Adrenal gland (tissue), 19 donors: ENCODE measurements at places on chromosomes 3 and 15. TPM values are rescaled to one million over a fixed set of nuclear protein-coding genes. Genes with fewer than 3 reads are reported as not detected.
A peak's percentile ranks its signal among the peaks of the same experiment; 100 is the strongest.

GRCh38 chr3:49346797-49347251 lies 7.0 kb upstream of the USP4 start:
- H3K36me3 ChIP-seq, result no peaks in the 10 kb centered on the region
- no peaks in the 10 kb centered on the region for H3K27me3 ChIP-seq
- H3K27ac ChIP-seq, result no peak overlapping the region
- H3K4me1 ChIP-seq, result peaks cover 12% of the 10 kb centered on the region
- DNase-seq, result no peak

DNA sequence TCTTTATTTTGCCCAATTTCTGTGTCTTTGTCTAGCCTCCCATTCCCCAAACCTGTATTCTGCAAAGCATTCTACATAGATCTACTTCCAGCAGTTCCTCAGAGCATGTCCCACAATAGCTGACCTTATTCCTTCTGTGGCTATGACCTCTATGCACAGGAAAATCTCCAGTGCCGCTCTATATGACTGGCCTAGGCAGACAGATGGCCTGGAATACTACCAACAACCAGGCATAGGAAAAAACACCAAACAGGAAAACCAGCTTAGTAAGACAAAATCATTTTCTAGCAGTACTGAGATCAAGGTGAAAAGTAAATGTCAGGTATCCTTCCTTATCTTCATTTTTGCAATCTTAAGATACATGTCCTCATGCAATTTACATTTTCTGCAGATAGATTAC lies 1115.0 kb downstream of the IGSF11 start:
- H3K36me3 ChIP-seq, result no peaks in the 10 kb centered on the region
- no peak for DNase-seq
- no peak overlapping the region for H3K27ac ChIP-seq

GRCh38 chr3:113329757-113330156 lies 111.5 kb downstream of the CFAP44 start:
- no peaks in the 10 kb centered on the region for H3K4me1 ChIP-seq
- H3K27me3 ChIP-seq, result no peaks in the 10 kb centered on the region
- no peak for DNase-seq
- no peaks in the 10 kb centered on the region for H3K36me3 ChIP-seq
- no peak overlapping the region for H3K27ac ChIP-seq

DNA sequence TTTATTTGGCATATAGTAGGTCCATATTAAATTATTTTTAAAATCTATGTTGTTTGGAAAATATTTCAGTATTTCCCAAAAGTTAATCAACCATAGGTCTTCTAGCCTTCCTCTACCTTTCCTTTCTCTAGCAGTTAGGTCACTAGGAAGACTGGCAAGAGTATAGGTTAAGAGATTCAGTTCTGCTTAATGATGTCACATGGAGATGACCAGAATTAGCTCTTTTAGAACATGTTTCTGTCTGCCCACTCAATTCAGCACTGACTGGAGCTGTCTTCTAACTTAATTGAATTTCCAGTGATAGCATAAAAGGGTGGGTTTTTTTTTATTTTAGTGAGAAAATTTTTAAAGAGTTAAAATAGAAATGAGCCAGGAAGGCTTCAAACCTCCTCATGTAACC lies 23.8 kb upstream of the ZBED2 start:
- no peak for DNase-seq
- H3K27ac ChIP-seq, result no peak overlapping the region
- no peaks in the 10 kb centered on the region for H3K27me3 ChIP-seq

- H3K27me3 ChIP-seq, result peaks cover 3% of the 10 kb centered on the region
- no peaks in the 10 kb centered on the region for H3K36me3 ChIP-seq
These were observed 135.4 kb downstream of the NSMCE3 start for GRCh38 chr15:29134239-29134638.

DNA sequence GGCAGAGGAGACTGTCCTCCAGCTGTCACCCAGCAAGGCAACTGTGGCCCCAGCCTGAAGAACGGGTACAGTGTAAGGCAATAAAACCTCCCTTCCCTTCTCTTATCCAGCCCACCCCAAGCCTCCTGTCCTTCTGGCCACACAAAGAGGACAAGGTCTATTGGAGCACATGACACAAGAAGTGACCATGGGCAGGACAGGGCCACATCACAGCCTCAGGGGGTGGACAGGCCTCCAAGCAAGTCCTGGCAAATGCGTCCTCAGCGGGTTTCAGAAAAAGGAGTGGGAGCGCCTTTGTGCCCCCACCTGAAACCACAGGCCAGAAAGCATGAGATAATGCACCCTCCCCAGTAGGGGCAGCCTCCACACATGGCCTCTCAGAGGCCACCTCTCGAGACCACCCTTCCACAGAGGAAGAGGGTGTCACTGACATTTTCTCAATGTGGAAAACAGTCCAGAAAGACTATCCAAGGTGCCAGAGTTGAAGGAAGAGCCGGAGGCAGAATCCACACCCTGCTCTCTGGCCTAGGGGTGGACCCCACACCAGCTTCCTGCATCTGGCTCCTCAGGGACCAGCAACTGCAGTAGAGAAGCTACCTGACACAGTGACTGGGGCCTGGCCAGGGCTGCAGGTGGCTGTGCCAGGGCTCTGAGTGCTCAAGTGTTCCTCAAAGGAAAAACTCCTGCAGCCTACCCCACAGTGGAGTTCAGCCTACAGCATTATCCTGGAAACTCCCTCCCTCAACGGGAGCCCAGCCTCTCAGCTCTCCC lies 43.9 kb downstream of the CCDC12 start:
- H3K4me1 ChIP-seq, result peaks cover 60% of the 10 kb centered on the region
- no peak overlapping the region for H3K4me3 ChIP-seq
- H3K27me3 ChIP-seq, result no peaks in the 10 kb centered on the region
- DNase-seq, result no peak
- peak overlapping the region; percentile 84 for H3K27ac ChIP-seq
- peaks cover 7% of the 10 kb centered on the region for H3K36me3 ChIP-seq

- no peaks in the 10 kb centered on the region for H3K36me3 ChIP-seq
- no peaks in the 10 kb centered on the region for H3K27me3 ChIP-seq
- no peak overlapping the region for H3K27ac ChIP-seq
- no peak for DNase-seq
- H3K4me3 ChIP-seq, result no peak overlapping the region
- H3K4me1 ChIP-seq, result peaks cover 4% of the 10 kb centered on the region
These were observed 119.3 kb downstream of the CHSY1 start for GRCh38 chr15:101132390-101133180.

DNA sequence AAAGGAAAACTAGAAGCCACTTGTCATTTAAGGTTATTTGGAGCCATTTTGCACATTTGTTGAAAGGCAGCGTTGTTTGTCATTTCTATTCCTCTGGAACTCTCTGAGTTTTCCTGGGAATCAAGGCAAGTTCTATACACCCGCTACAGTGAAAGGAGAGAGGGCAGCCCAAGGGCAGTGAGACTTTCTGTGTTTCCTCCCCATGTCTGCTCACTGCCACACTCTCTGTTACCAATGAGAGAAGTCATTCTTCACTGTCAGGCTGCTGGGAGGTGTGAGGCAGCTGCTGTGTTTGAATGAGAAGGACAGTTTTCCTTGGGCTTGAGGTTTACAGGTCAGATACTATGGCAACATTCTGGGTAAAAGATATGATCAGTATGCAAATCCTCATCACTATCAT lies 36.0 kb downstream of the ATP13A5 start:
- no peak for DNase-seq
- H3K4me3 ChIP-seq, result no peak overlapping the region
- H3K27me3 ChIP-seq, result no peaks in the 10 kb centered on the region
- H3K4me1 ChIP-seq, result no peaks in the 10 kb centered on the region
- no peak overlapping the region for H3K27ac ChIP-seq

GRCh38 chr3:8938021-8938420 lies 25.3 kb downstream of the RAD18 start:
- H3K27ac ChIP-seq, result no peak overlapping the region
- peaks cover 13% of the 10 kb centered on the region for H3K4me1 ChIP-seq
- H3K27me3 ChIP-seq, result no peaks in the 10 kb centered on the region
- DNase-seq, result no peak

GRCh38 chr3:194312743-194313281 lies 38.3 kb downstream of the CPN2 start:
- H3K4me3 ChIP-seq, result no peak overlapping the region
- H3K36me3 ChIP-seq, result no peaks in the 10 kb centered on the region
- H3K27me3 ChIP-seq, result no peaks in the 10 kb centered on the region
- peak overlapping the region; percentile 47 for H3K27ac ChIP-seq

GRCh38 chr15:33742800-33743199 lies 225.5 kb upstream of the CHRM5 start:
- no peaks in the 10 kb centered on the region for H3K4me1 ChIP-seq
- no peaks in the 10 kb centered on the region for H3K36me3 ChIP-seq
- no peak overlapping the region for H3K27ac ChIP-seq
- no peak for DNase-seq

- H3K27ac ChIP-seq, result no peak overlapping the region
- no peak for DNase-seq
- no peak overlapping the region for H3K4me3 ChIP-seq
- H3K4me1 ChIP-seq, result no peaks in the 10 kb centered on the region
- H3K27me3 ChIP-seq, result no peaks in the 10 kb centered on the region
These were observed 302.0 kb downstream of the ZBBX start for GRCh38 chr3:167078070-167078622.

GRCh38 chr15:49863431-49864224 lies 242.8 kb downstream of the DTWD1 start:
- peak overlapping the region; percentile 69 for H3K27ac ChIP-seq
- H3K4me3 ChIP-seq, result no peak overlapping the region
- H3K36me3 ChIP-seq, result no peaks in the 10 kb centered on the region
- H3K27me3 ChIP-seq, result no peaks in the 10 kb centered on the region
- DNase-seq, result no peak

GRCh38 chr3:184742676-184743135 lies 30.8 kb upstream of the MAGEF1 start:
- DNase-seq, result no peak
- no peak overlapping the region for H3K27ac ChIP-seq
- H3K4me1 ChIP-seq, result no peaks in the 10 kb centered on the region
- H3K4me3 ChIP-seq, result no peak overlapping the region
- no peaks in the 10 kb centered on the region for H3K27me3 ChIP-seq

DNA sequence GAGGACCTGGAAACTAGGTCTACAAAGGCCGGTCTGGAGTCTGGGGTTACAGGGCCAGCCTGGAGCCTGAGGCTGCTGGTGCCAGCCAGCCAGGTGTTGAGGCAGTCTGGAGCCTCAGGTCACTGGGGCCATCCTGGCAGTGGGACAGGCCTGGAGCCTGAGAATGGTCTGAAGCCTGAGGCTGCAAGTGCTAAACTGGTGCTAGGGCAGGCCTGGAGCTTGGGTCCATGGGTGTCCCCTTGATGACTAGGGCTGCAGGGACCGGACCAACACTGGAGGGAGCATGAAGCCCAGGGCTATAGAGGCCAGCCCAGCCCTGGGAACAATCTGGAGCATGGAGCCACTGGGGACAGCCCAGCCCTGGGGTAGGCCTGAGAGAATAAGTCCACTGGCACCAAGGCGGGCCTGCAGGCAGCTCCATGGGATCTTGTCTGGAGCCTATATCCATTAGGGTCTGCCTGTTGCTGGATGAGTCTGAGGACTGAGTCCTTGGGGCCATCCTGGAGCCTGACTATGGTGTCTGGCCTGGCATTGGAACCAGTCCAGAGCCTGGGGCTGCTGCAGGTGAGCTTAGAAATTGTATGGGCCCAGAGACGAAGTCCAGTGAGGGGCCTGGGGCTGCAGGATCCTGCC lies 101.9 kb downstream of the GLDN start:
- DNase-seq, result no peak
- H3K27ac ChIP-seq, result no peak overlapping the region
- H3K27me3 ChIP-seq, result no peaks in the 10 kb centered on the region
- no peak overlapping the region for H3K4me3 ChIP-seq
- H3K36me3 ChIP-seq, result peaks cover 13% of the 10 kb centered on the region

DNA sequence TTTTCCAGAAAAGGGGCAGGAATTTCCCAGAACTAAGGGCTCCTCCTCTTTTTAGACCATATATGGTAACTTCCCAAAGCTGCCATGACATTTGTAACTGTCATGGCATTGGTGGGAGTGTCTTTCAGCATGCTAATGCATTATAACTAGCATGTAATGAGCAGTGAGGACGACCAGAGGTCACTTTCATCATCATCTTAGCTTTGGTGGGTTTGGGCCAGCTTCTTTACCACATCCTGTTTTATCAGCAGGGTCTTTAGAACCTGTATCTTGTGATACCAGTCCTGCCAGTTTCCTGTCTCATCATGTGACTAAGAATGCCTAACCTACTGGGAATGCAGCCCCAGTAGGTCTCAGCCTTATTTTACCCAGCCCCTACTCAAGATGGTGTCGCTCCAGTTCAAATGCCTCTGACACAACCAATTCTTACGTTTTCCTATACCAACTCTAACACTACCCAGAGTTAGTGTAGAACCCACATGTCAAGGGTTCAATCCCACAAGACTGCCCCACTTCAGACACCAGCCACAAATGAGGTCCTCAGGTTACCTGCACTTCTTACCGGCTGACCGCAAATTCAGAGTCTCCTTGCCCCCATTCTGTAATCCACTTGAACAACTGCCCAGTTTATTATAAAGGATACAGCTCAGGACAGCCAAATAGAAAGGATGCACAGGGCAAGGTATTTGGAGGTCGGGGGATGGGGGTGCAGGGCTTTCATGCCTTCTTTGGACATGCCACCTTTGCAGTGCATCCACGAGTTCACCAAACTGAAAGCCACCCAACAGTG lies 17.7 kb downstream of the FOXB1 start:
- no peak overlapping the region for H3K27ac ChIP-seq
- H3K4me3 ChIP-seq, result no peak overlapping the region
- H3K27me3 ChIP-seq, result peaks cover 11% of the 10 kb centered on the region
- DNase-seq, result no peak
- H3K4me1 ChIP-seq, result no peaks in the 10 kb centered on the region
- H3K36me3 ChIP-seq, result no peaks in the 10 kb centered on the region

DNA sequence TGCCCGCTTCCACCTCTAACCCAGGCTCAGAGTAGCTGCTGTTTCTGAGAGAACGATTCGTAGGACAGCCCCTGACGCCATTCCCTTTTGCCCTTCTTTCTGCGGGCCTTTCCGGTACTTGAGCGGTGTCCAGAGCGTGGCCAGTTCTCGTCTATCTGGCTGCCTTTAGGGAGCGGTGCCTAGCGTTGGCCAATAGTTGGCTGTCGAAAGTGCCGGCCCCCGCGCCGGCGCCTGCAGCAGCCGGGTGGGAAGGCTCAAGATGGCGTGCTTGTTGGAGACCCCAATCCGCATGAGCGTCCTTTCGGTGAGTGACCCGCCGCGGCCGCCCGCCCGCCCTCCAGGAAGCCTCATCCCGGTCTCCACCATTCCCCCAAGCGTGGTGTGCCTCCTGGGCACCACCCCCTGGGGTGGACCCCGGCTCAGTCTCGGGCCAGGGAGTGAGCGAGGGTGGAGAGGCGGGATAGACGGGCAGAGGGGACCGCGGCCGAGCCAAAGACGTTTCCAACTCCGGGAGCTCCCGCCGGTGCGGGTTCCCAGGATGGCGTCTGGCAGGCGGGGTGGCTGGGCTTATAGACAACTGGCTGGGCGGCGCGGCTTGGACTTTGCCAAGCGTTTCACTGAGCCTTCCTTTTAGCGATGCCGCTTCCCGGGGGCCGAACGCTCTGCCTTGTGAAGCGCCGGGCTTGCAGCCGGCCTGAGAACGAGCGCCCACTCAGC lies at the start of gene ARMC8:
Gene ARMC8 (plus strand): TSS at position 6 of the 717 bp plus-strand sequence. CDS start 254 bp downstream, at position 260.
- H3K4me3 ChIP-seq, result peak within 1 kb of the TSS; percentile 100
- peaks cover 10% of the 10 kb centered on the region for H3K27me3 ChIP-seq
- no peaks in the 10 kb centered on the region for H3K36me3 ChIP-seq
- H3K4me1 ChIP-seq, result no peaks in the 10 kb centered on the region
- peak; percentile 62 for DNase-seq
- peak within 1 kb of the TSS; percentile 95 for H3K27ac ChIP-seq

Gene ALDH1A2
- total RNA-seq, result 13.0 TPM

Gene HTR3E
- not detected for total RNA-seq

Gene ANKRD63
- not detected for total RNA-seq

Gene IL5RA
- 0.13 TPM for total RNA-seq

Gene GLCE
- total RNA-seq, result 27.8 TPM

Gene HDC
- total RNA-seq, result not detected

Gene CSPG4
- 6.3 TPM for total RNA-seq

Gene STRIT1
- total RNA-seq, result not detected

Gene CFAP100
- 0.17 TPM for total RNA-seq

Gene ACOX2
- total RNA-seq, result 29.1 TPM
